Stimulated activated CD8-positive, alpha-beta memory T cell treated with anti-CD3 and anti-CD28 coated beads, Interleukin-15, amount 100 ng/mL, for 1 hour (primary cell): ENCODE measurements at places on chromosomes 1 and 21.

- DNase-seq = no peak
Measured at GRCh38 chr1:9766759-9767442, 56.9 kb downstream of the CLSTN1 start.

DNA sequence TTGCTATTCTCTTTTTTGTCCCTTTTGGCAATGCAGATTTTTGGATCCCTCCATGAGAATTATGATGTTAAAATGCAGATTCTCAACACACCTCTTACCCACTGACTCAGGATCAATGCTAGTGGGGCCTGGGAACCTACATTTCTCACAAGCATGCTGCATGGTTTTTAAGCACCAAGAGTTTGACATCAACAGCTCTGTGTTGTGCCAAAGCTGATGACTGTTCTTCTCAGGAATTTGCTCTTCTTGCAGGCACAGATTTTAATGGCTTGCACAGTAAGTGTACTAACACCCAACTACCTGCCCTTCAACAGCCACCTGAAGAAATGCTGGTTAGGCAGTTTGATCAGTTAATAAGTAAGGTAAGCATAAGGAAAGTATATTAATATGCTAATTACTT lies 468.7 kb downstream of the PTBP2 start:
- DNase-seq = no peak

DNA sequence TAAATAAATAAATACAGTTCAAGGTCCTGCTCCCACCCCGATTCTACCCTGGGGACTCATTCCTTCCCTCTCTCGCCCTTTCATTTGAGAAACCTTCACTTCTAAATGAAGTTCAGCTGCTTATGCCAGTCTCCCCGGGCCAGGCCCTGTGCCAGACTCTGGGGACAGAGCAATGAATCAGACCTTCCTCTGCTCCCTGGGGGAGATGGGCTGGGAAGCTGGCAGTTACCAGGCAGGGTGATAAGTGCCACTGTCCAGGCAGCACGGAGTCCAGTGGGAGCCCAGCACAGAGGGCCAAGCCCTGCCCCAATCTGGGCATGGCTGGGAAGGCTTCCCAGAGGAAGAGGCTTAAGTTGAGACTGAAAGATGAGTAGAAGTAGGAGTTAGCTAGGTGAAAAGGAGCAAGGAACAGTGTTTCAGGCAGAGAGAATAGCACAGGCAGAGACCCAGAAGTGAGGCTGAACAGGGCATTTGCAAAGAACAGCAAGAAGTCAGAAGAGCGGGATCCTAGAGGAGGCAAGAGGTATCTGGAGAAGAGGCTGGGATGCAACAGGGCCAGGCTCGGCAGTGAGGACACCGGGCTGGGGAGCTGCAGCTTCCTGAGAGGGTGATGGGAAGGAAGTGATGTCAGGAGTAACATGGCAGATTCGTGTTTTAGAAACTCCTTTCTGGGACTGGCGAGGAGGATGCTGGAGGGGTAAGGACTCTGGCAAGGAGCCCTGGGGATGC lies 13.5 kb downstream of the KCNQ4 start:
- DNase-seq = no peak

DNA sequence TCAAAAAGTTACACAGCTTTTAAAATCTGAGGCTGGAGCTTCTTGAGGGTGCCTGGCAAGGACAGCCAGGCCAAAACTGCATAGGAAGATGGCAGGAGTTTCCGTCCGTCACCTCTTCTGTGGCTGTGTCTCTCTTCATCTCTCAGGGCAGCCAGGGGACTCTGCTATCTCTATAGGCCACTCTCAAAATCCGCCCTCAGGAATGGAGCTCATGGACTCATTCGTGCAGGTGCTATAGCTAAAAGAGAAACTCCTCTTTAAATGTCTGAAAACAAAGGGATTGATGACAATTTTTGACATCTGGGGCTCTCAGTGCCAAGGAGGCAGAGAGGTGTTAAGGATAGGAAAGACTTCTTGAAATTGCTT lies 27.2 kb downstream of the OVAAL start:
- no peak for DNase-seq

DNA sequence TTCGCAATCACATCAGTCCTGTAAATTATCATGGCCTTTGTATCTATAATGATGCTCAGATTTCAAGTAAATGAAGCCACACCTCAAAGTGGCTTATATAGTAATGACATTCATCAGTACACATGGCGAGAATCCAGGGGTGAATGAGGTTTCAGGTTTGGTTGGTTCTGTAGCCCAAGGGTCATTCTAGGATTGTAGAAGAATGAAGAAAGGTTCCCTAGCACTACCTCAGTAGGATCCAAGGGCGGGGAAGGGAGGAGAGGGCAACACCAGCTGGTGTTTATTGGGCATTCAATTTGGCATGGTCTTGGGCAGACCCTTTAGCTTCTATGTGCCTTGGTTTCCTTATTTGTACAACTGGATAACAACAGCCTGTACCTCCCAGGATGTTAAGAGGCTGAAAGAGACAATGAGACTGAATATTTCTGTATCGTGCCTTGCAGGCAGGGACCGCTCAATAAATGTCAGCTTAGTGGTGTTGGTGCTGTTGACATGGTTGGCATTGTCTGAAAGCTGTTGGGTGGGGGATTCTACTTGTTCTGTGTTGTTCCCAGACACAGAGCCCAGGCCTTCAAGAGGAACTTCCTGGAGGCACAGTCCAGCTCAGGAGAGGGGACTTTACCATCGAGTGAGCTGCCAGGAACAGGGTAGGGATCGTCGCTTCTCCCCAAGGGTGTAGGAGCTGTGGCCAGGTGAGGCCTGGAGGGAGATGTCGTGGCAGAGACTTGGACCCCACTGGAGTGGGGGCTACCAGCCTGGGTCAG lies 388.2 kb downstream of the PTPRU start:
- DNase-seq = no peak

DNA sequence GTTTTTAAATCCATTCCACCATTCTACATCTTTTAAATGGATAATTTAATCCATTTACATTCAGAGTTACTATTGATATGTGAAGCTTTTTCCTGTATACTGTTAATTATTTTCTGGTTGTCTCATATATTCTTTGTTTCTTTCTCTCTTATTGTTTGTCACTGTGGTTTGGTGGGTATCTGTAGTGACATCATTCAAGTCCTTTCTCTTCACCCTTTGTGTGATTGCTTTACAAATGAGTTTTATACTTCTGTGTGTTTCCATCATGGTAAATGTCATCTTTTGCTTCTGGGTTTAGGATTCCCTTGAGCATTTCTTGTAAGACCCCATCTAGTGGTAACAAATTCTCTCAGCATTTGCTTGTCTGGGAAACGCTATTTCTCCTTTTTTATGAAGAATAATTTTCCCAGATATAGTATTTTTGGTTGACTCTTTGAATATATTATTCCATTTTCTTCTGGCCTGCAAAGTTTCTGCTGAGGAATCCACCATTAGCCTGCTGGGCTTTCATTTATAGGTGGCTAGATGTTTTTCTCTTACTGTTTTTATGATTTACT lies 10.2 kb downstream of the LY9 start:
- DNase-seq = no peak

DNA sequence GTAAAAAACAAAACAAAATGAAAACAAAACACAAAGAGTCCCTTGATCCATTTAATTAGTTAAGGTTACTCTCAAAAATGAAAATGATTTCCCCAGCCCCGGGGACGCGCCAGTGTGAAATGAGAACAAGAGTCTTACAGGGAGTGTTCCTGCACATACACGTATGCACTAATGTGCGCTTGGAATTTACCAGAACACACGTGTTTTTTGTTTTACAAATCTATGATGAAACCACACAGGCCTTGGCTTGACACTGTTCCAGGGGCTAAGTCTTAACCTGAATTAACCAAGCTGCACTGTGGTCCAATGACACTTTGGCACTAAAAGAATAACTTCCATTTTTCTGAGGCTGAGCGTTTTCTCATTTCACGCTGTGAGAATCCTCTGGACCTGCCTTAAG lies 63.7 kb downstream of the SLC45A1 start:
- DNase-seq = no peak

DNA sequence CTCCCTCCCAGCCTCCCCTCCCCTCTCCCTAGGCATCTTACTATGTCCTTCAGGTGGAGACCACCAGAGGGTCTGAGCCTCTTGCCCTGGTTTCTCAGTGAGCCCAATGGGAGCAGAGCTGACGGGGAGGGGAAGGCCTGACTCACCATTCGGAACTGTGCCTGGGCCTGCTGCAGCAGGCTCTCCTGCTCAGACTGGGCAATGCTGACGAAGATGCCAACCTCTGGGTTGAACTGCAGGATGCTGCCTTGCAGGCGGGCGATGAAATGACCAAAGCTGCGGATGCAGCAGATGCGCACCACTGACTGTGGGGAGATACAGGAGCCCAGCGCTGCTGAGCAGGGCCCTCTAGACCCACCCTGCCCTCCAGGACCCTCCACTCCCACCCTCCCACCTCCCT lies 11.0 kb upstream of the PAQR6 start:
- no peak for DNase-seq

DNA sequence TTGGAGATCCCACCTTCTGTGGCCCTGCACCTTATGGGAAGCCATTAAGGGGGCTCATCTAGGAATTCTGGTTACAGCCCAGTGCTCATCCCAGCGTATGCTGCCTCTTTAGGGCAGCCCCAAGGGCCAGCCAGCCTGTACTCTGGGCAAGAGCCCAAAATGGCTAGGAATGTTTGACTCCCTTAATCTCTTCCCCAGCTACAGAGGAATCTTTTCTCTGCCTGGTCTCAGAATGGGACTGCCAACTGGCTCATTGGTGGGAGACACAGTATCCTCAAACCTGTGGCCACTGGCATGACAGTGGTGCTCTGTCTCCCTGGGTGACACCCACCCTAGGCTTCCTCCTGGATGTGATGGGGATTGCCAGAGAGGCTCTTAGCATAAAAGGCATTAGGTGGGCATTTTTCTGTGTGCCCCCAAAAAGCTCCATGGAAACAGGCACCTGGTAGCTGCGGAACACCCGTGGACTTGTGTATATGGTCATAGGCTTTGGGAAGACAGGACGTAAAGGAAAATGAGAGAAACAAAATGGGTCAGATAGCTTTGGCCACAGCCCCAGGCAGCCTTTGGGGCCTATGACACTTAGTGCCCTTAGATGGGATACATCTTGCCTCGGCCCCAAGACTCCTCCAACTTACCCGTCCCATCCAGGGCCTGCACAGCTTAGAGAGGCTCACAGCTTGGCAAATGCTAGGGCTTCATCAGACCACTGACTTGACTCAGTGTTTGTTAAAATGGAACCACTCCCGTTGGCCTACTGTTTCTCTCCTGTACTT lies 6.9 kb downstream of the TMEM81 start:
- DNase-seq = no peak

GRCh38 chr1:82214606-82215005 lies 413.9 kb downstream of the ADGRL2 start:
- no peak for DNase-seq

- no peak for DNase-seq
Measured at GRCh38 chr1:42957880-42958487, 684 bp downstream of the SLC2A1 start.

DNA sequence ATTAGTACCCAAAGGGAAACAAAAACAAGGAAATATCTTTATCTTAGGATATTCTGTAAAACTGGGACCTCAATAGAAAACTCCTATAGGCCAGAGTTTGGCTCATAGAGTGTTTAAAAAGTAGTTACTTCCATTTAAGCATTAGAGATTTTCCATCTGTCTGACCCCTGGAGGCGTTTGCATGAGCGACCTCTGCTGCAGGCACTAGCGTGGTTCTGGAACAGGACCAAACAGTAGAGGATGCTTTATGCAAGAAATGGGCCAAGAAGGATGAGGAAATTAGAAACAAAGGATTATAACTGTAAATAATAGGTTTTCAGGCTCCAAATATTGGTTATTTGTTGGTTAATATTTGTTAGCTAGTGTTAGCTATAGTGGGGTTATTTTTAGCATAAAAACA lies 5.7 kb downstream of the ZBTB40 start:
- no peak for DNase-seq

- DNase-seq = no peak
Measured at GRCh38 chr1:17258116-17258757, 9.3 kb downstream of the PADI3 start.

GRCh38 chr1:229070168-229070567 lies 200.7 kb upstream of the RAB4A start:
- no peak for DNase-seq

DNA sequence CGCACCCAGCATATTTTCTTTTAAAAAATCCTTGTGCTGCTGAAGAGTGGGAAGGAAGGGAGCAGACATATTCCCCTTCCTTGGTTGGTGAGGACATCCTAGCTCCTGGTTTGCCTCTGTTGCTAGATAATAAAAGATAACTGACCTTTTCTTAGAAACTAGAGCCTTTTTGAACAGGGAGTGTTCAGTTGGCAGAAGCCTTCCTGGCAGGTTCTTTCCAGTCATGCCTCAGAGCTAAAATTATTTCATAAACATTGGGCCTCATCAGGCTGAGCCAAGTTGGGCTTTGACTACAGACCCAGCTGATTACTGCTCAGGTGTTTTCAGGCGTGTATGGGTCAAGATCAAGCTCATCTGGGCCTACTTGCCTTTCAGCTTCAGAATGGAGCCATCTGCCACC lies 22.7 kb upstream of the SH3BGRL3 start:
- DNase-seq = no peak

DNA sequence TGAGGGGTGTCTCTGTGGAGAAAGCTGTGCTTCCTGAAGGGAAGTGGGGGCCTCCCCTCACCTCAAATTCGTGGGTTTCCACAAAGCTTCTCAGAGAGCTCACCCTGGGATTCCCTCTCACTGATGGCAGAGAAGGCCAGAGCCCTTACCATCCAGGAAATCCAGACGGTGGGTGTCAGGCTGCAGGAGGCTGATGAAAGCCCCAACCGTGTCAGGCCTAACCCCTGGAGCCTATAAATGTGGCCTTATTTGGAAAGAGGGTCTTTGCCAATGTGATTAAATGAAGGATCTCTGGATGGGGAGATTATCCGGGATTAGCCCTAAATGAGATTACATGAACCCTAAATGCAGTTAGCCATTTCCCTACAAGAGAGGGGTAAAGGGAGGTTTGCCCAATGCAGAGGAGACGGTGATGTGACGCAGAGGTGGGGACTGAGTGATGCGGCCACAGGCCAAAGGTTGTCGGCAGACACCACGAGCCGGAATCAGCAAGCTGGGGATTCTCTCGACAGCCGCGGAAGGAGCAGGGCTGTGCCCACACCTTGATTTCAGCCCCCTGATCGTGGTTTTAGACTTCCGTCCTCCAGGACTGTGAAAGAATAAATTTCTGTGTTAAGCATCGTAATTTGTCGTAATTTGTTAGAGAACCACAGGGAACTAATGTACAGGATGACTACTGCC lies 82.6 kb downstream of the TOMM20 start:
- DNase-seq = no peak

DNA sequence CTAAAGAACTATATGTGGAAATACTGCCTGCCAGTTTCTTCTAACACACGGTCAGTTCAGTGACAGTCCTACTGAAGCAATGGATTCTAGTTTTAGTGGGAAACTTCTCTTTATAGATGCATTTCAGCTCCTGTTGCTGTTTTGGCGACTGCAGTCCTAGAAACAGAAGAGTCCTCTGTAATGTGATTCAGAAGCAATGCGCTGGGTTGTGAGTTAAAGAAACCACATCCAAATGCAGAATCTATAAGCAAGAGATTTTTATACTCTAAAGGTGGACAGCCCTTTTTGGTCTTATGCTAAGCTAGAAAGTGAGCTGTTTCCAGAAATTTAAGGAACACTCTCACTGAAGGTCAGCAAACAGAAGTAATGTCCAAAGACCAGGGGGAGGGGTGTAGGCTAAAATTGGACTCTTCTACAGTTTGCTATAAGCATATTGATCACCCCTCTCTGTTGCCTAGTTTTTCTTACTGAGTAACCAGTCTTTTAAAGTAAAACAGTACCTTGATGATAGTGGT lies 30.8 kb downstream of the DUSP10 start:
- no peak for DNase-seq
